ENCODE measurements at places on chromosomes 11 and 22. TPM values are rescaled to one million over a fixed set of nuclear protein-coding genes. Genes with fewer than 3 reads are reported as not detected.

CALCA gene
- 15.2 TPM for polyA plus RNA-seq

MFNG gene
- 10.4 TPM for polyA plus RNA-seq

MMP12 gene
- 4.2 TPM for polyA plus RNA-seq

TTC36 gene
- polyA plus RNA-seq = 1.6 TPM

CLNS1A gene
- 230 TPM for polyA plus RNA-seq

OR6T1 gene
- polyA plus RNA-seq = not detected

CRYBB3 gene
- 0.16 TPM for polyA plus RNA-seq

MYO7A gene
- 6.1 TPM for polyA plus RNA-seq

MAP6 gene
- 8.1 TPM for polyA plus RNA-seq

FOLR2 gene
- polyA plus RNA-seq = 10.7 TPM

FOLH1 gene
- polyA plus RNA-seq = 16.6 TPM

PAMR1 gene
- polyA plus RNA-seq = 7.7 TPM

GP1BB gene
- polyA plus RNA-seq = 4.5 TPM

GLB1L2 gene
- polyA plus RNA-seq = 22.0 TPM

NRGN gene
- polyA plus RNA-seq = 26.3 TPM

KIAA1671 gene
- polyA plus RNA-seq = 26.0 TPM

LRRC56 gene
- polyA plus RNA-seq = 2.9 TPM

KRTAP5-8 gene
- 0.23 TPM for polyA plus RNA-seq

C22orf31 gene
- polyA plus RNA-seq = 1.3 TPM

MS4A4E gene
- polyA plus RNA-seq = 1.5 TPM

VWA5A gene
- 12.8 TPM for polyA plus RNA-seq

APLNR gene
- polyA plus RNA-seq = 82.0 TPM

UNC93B1 gene
- polyA plus RNA-seq = 14.6 TPM

SOX6 gene
- 24.9 TPM for polyA plus RNA-seq

ARHGAP20 gene
- polyA plus RNA-seq = 4.0 TPM

OR52N4 gene
- polyA plus RNA-seq = not detected

DLG2 gene
- 10.1 TPM for polyA plus RNA-seq

NXF1 gene
- 137 TPM for polyA plus RNA-seq

TCN1 gene
- not detected for polyA plus RNA-seq

GLYAT gene
- 192 TPM for polyA plus RNA-seq

GRM5 gene
- 0.38 TPM for polyA plus RNA-seq

RIMBP3B gene
- not detected for polyA plus RNA-seq

SRRD gene
- 38.0 TPM for polyA plus RNA-seq

ZP1 gene
- 0.12 TPM for polyA plus RNA-seq

NKAPD1 gene
- polyA plus RNA-seq = 50.2 TPM

KRTAP5-2 gene
- not detected for polyA plus RNA-seq

SYCE3 gene
- 0.47 TPM for polyA plus RNA-seq

MRGPRX3 gene
- polyA plus RNA-seq = not detected

ROBO3 gene
- 18.6 TPM for polyA plus RNA-seq

JOSD1 gene
- 41.5 TPM for polyA plus RNA-seq

C11orf54 gene
- polyA plus RNA-seq = 178 TPM

LMNTD2 gene
- polyA plus RNA-seq = 3.3 TPM

MMP8 gene
- not detected for polyA plus RNA-seq

UBQLNL gene
- 0.56 TPM for polyA plus RNA-seq

SLC39A13 gene
- polyA plus RNA-seq = 55.8 TPM

GGTLC3 gene
- 0.25 TPM for polyA plus RNA-seq

E2F8 gene
- polyA plus RNA-seq = 8.0 TPM

BARX2 gene
- 0.62 TPM for polyA plus RNA-seq

CD6 gene
- 1.4 TPM for polyA plus RNA-seq

GGT1 gene
- 72.1 TPM for polyA plus RNA-seq

USP2 gene
- 9.3 TPM for polyA plus RNA-seq

KCNJ11 gene
- polyA plus RNA-seq = 3.1 TPM

MMP13 gene
- not detected for polyA plus RNA-seq

UPK3A gene
- polyA plus RNA-seq = 0.65 TPM

ZNF214 gene
- polyA plus RNA-seq = 12.7 TPM

OSBP gene
- polyA plus RNA-seq = 54.3 TPM

LGR4 gene
- 109 TPM for polyA plus RNA-seq

H19 gene
- 2,437 TPM for polyA plus RNA-seq

APOA4 gene
- not detected for polyA plus RNA-seq

TOB2 gene
- 55.0 TPM for polyA plus RNA-seq
